ENCODE measurements at places on chromosomes 6 and 20.

DNA sequence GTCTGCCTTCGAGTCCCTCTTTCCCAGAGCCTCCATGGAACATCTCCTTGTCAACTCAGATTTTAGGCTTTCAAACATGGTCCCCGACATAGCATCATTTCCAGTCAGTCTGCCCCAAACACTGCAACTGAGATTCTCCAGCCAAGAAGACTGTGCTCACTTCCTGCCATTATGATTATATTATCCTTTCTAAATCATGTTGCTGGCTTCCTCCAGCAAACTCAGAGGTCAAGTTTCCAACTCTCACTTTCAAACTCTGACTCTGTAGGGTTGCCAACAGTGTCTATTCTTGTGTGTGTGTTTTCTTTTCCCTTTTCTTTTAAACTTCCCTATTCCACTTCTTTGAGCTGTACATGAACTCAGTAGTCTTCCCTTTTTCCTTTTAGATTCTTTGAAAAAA lies 61.2 kb upstream of the TRAF3IP2 start:
- no peak for DNase-seq

- no peak for DNase-seq
Measured at GRCh38 chr6:12327988-12328387, 37.8 kb downstream of the EDN1 start.

DNA sequence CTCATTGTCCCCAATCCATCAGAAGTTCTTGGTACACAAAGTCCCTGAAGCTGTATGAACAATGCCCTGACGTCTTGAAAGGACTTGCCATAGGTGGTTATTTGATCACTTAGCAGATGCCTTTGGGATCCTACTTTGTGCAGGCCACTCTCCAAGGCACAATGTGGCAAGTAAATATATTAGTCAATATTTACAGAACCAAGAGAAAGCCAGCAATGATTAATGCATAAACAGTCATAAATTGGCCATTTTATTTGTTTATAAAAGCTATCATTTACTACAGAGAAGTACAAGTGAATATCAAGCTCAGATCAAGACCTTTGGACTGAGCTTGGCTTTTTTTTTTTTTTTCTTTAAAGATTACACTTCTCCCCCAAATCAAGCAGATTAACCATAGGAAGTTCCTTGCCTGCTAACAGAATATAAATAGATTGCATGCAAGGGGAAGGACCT lies 161.8 kb downstream of the MTHFD1L start:
- no peak for DNase-seq

DNA sequence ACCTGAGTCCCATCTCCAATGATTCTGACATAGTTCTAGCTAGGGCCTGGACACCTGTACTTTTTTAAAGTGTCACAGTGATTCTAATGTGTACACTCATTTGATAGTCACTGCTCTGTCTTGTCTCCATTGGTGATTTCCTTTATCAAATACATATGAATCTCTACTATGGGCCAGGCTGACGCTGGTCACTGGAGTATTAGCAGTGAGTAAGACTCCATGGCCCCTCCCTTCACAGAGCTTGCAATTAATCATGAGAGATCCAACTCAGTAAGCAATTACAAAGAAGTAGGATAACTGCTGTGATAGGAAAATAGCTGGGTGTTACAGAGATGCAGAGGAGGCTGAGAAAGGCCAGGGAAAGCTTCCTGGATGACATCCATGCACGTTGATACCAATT lies 19.3 kb upstream of the SASH1 start:
- DNase-seq = no peak

- no peak for DNase-seq
Measured at GRCh38 chr6:43730634-43731033, 39.4 kb upstream of the VEGFA start.

- no peak for DNase-seq
Measured at GRCh38 chr6:164859816-164860215, 449.6 kb downstream of the C6orf118 start.

GRCh38 chr6:107822176-107823046 lies 1.7 kb downstream of the SCML4 start:
- DNase-seq = no peak

GRCh38 chr20:41362748-41363140 lies 3.9 kb downstream of the EMILIN3 start:
- DNase-seq = no peak

GRCh38 chr6:13834790-13835189 lies 20.4 kb upstream of the MCUR1 start:
- no peak for DNase-seq

- no peak for DNase-seq
Measured at GRCh38 chr6:29831776-29832175, 4.2 kb downstream of the HLA-G start.

GRCh38 chr6:111057074-111057752 lies 30.1 kb upstream of the SLC16A10 start:
- DNase-seq = peak; percentile 56

DNA sequence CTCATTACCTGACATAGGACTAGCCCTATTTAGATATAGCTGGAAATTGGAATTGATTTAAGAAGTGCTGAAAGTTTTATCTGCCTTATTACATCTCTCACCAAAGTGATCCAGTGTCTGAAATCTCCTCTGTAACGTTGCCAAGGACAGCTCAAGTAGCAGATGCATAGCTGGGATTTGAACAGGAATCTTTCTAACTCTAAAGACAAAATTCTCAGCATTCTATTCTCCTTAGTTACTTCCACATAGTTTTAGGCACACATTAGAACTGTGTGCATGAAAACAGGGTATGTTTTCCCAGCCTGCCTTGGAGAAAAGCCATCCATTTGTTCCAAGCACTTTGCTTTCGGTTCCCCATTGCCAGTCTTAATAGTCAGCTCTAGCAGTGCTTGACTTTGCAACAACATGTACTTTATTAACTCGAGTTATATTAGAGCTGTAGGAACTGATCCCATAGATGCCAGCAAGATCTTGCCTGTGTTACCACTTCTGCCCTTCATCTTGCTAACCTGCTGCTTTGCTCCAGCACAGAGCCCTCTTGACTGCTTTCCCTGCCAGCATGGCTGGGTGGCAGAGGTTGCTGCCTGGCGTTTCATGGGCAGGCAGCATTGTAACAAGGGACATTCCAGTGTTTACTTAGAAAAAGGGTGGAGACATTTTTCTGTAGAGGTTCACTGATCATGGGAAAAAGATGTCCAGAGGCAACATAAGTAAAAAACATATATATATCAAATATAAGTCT lies 56.1 kb upstream of the STMND1 start:
- DNase-seq = no peak

DNA sequence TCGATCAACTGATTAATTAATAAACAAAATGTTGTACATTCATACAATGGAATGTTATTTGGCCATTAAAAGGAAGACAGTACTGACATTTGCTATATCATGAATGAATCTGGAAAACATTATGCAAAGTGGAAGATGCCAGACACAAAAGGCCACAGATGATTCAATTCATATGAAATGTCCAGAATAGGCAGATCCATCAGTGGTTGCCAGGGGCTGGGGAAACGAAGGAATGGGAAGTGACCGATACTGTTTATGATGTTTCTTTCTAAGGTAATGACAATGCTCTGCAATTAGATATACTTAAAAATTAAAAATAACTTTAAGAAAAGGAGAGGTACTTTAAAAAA lies 37.2 kb downstream of the ELOVL5 start:
- DNase-seq = no peak

DNA sequence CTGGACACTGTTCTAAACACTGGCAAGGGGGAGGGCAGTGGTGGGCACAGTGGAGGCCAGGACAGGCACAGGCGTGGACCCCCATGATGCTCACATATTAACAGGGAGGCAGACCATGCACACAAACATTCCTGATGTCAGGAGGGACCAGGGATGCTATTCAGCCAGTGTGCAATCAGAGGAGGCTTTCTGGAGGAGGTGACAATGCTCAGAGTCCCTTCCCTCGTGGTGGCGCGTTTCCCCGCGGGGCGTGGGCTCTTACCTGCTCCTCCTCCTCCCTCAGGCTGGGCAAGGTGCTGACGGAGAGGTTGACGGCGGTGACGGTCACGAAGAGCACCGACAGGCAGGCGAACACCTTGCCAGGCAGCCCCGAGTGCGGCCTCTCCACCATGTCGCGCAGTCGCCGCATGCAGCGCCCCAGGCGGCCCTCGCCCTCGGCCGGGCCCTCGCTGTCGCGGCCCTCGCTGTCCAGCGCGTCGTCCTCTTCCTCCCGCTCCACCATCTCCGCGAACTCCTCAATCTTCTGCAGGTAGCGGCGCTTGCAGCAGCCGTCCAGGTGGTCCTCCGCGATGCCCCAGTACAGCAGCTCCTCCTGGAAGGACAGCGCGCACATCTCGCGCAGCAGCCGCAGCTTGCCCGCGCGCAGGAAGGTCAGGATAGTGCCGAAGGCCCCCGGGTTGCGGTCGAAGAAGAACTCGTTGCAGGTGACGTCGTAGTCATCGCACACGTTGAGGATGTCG lies 13.4 kb downstream of the KCNG1 start:
- no peak for DNase-seq

DNA sequence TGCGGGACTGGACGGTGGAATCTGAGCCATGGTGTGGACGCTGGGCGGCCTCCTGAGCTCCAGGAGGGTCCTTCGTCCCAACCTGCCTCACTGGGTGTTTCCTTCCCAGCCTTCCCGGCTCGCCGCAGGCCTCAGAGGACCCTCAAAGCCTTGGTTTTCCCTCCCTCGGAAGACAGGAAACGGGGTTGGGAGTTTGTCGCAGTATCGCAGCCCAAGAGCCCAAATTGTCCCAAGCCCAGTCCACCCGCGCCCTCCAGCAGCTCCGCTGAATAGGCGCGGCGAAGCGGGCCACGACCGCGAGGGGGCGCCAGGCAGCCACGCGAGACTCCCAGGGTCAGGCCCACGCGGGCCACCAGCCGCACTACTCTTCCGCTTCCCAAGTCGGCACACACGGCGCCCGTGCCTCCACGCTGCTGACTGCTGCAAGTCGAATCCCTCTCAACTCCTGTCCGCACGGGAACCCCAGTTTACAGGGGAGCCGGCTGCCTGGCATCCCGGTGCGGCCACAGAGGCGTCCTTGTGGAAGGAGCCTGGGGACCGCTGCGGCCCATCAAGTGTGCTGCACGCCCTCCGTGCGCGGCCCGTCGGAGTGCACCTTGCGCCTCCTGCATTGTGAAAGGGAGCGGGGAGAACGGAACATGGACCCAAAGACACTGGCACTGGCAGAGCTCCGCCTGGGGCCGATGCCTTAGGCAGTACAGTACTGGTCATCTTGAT lies 40.4 kb upstream of the HMGA1 start:
- DNase-seq = peak; percentile 41

- DNase-seq = no peak
Measured at GRCh38 chr20:9510911-9511310, 3.5 kb upstream of the LAMP5 start.

DNA sequence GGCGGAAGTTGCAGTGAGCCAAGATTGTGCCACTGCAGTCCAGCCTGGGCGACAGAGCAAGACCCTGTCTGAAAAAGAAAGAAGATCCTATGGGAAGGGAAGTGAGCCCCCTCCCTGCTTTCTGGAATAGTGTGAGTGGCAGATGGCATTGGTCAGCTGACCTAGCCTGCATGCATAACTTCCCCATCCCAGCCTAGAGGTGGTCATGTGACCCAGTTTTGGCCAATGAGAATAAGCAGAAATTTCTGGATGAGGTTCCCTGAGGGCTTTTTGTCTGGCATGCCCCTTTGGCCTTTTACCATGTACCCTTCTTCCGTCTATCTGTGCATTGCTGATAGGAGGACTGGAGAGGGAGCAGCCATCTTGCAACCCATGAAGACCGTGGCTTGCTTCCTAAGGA lies 269.3 kb downstream of the NRN1 start:
- no peak for DNase-seq

DNA sequence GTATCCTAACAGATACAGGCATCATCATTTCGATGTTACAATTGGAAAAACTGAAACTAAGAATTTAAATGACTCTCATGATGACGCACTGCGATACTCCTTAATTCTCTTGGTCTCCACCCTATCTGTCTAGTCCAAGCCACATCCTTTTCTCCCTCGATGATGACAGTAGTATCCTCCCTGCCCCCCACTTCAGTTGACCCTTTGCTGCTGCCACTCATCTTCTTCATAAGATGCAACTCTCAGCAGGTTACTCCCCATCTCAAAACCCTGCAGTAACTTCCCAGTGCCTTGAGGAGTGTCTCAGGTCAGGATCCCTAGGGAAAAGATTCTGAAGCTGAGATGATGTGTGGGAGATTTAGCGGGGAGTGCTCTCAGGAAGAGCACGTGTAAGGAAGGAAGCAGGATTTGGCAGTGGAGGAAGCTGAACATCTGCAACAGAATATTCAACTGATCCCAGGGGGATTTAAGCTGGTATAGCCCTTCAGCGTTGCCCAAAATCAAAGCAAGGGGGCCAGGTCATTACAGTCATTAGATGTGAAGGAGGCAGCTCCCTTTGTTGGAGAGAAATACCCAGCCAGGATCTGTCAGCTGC lies 16.1 kb downstream of the JPH2 start:
- no peak for DNase-seq

DNA sequence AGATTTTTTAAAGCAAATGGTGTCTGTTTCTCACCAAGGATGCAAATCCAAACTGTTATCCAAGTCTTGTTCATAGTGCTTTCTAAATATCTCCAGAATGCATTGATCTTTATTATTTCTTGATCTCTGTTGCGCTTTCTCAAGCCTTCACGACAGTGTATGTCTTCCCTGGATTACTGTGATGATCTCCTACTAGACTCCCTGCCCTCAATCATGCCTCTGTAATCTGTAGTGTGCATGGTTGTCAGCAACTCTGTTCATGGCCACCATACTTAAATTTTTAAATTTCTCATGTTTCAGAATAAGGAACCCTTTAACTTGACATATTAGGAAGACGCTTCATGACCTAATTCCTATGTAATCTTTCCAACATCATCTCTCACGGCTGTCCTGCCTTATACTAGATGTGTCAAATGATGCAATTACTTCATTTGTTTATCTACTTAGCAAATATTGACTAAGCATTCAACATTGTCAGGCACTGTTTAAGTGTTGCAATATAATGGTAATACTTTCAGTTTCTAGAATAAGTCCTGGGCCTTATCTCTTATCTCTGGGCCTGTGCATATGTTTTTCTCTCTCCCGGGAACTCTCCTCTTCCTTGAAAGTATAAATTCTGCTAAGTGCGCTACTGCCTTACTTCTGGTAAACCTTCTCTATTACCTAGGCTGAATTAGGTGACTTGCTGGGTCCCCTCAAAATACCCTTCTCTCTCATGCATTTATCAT lies 25.6 kb upstream of the AHI1 start:
- DNase-seq = no peak

DNA sequence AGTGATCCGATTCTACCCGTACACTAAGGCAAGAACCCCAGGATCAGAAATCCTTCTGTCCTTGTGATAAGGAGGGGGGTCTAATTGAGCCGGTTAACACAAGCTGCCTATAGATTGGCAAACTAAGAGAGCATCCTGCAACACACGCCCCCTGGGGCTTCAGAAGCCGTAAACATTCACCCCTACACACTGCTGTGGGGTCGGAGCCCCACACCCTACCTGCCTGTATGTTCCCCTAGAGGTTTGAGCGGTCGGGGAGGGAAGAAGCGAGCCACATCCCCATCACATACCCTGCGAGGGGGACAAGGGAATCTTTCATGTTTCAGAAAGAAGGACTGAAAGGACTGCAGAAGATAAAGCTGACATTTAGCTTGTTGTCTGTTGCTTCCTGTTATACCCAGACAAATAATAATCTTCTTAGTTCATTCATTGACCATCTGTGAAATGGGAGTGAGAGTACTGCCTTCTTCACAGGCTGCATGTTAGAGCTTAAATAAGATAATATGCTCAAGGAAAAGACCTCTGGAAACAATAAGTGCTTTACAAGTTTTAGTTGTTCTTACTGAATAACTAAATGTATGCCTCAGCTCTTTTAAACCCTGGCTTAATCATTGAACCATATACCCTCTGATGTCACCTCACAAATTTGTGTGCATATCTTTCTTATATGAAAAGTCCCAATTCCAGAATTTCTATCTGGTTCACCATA lies 74.2 kb upstream of the RNF217 start:
- no peak for DNase-seq

- no peak for DNase-seq
Measured at GRCh38 chr6:45681860-45682511, 304.3 kb upstream of the SUPT3H start.
